ENCODE measurements at places on chromosomes 12 and 14. TPM values are rescaled to one million over a fixed set of nuclear protein-coding genes. Genes with fewer than 3 reads are reported as not detected.

GRCh38 chr14:48876806-48877340, 709.3 kb downstream of the RPS29 start:
- H3K4me3 ChIP-seq = no peak overlapping the region
- H3K27me3 ChIP-seq = no peaks in the 10 kb centered on the region
- no peaks in the 10 kb centered on the region for H3K4me1 ChIP-seq
- H3K36me3 ChIP-seq = no peaks in the 10 kb centered on the region
- DNase-seq = no peak
- no peak overlapping the region for H3K27ac ChIP-seq

DNA sequence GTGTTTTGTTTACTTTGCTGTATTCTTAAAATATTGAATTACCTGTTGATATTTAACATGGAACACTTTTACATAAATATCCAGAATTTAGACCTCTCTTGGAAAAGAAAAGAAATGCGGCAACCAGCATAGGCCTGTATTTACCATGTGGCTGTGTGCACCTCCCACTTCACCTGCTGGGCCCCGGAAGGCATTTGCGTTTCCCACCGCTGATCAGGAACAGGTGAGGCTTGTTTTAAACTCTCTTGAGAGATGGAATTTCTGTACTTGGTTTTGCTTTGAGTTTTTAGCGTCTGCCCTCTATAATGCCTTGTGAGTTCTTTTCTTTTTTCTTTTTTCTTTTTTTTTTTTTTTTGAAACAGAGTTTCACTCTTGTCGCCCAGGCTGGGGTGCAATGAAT, 124.2 kb downstream of the GLT1D1 start:
- H3K27me3 ChIP-seq = peaks cover 67% of the 10 kb centered on the region
- no peak for DNase-seq
- H3K4me3 ChIP-seq = no peak overlapping the region
- H3K4me1 ChIP-seq = peaks cover 4% of the 10 kb centered on the region

DNA sequence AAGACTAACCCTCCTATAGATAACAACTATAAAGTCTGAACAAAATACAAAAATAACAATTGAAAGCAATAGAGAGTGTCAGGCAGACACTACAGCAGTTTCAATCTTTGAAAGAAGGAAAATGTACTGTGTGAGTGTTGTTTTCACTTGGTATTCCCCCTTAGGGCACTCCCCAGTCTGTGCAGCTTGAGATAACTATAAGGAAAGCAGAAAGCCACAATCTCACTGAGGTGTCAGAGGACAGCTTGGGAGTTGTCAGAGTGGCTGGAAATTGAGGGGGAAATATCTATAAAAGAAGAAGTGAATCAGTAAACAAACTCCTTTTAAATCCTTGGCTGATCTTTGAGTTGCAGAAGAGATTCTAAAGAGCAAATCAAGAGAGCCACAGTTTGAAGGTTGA, 364.8 kb downstream of the NELL2 start:
- no peaks in the 10 kb centered on the region for H3K4me1 ChIP-seq
- H3K27ac ChIP-seq = no peak overlapping the region
- no peak overlapping the region for H3K4me3 ChIP-seq

DNA sequence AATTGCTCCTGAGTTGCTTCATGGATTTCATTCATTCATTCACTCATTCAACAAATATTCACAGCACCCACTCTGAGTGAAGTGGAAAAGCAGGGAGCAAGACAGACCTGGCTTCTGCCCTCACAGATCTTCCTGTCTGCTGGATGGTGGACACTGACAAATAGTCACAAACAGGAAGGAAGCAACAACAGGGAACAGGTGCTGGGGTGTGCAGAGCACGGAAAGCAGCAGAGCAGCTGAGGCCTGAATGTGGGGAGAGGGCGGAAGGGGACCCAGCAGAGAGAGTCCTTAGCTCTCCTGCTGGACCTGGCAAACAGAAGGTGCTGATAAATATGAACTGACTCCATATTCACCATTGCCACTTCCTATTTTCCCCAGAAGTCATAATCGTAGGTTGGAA, 54.4 kb downstream of the SETD3 start:
- H3K27ac ChIP-seq = no peak overlapping the region
- H3K4me1 ChIP-seq = peaks cover 44% of the 10 kb centered on the region
- no peak overlapping the region for H3K4me3 ChIP-seq
- H3K36me3 ChIP-seq = peaks cover 41% of the 10 kb centered on the region
- H3K27me3 ChIP-seq = no peaks in the 10 kb centered on the region
- no peak for DNase-seq

The ACOT6 gene
- not detected for total RNA-seq

The ZCCHC8 gene
- 48.0 TPM for total RNA-seq

The PLEKHG3 gene
- total RNA-seq = 0.07 TPM

All from activated B cell treated with CpG ODN at 0.5 μM for 24 hours (primary cell).